ENCODE measurements at places on chromosomes 7 and 10. TPM values are rescaled to one million over a fixed set of nuclear protein-coding genes. Genes with fewer than 3 reads are reported as not detected.

DNA sequence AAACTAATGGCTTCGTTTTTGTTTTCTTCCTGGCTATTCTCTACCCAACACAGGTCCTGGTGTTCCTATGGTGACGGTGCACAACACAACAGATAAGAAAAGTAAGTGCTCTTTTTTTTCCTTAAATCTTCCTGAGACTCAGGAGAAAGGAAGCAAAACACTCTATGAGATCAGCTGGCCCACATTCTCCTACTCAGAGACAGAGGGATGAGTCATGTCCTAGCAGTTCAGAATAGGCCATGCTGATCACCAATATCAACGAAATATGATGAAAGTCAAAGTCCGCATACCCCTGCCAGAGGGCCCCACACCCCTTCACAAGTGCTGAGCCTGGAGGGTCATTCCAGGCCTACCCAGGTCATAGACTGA is 149.2 kb downstream of the PAXIP1 start:
- no peaks in the 10 kb centered on the region for H3K27me3 ChIP-seq
- H3K4me3 ChIP-seq: no peak overlapping the region
- no peaks in the 10 kb centered on the region for H3K36me3 ChIP-seq
- no peaks in the 10 kb centered on the region for H3K4me1 ChIP-seq
- H3K27ac ChIP-seq: no peak overlapping the region
- DNase-seq: no peak

DNA sequence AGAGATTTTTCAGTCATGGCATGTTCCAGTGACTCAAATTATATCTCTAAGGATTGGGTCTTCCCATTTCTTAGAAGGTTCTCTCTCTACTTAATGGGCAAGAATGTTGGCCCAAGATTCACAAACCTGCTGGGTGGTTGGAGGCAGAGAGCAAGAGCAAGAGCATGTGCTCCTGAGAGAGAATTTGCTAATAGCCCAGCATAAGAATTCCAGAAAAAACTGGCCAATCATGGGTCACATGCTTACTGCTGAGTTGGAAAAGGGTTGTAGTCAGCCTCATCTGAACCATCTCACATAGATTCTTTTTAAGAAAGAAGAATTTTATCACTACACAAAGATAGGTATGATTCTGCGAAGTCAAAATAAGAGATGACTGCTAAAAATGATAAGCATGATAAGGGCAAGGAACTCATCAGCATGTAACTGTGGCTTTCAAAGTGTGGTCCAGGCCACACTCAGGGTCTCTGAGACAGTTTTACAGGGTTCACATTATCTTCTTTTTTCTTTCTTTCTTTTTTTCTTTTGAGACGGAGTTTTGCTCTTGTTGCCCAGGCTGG is 8.2 kb upstream of the VCL start:
- H3K4me1 ChIP-seq: peaks cover 21% of the 10 kb centered on the region
- H3K27ac ChIP-seq: no peak overlapping the region
- no peak for DNase-seq
- no peaks in the 10 kb centered on the region for H3K27me3 ChIP-seq
- no peaks in the 10 kb centered on the region for H3K36me3 ChIP-seq

- H3K27me3 ChIP-seq: no peaks in the 10 kb centered on the region
- no peak overlapping the region for H3K4me3 ChIP-seq
- H3K27ac ChIP-seq: no peak overlapping the region
Observed at GRCh38 chr10:123398180-123398591, 244.0 kb downstream of the BUB3 start.

GRCh38 chr7:148790131-148790726 is 91.5 kb downstream of the CUL1 start:
- peaks cover 80% of the 10 kb centered on the region for H3K36me3 ChIP-seq
- H3K4me3 ChIP-seq: no peak overlapping the region
- H3K4me1 ChIP-seq: no peaks in the 10 kb centered on the region
- H3K27ac ChIP-seq: no peak overlapping the region
- H3K27me3 ChIP-seq: no peaks in the 10 kb centered on the region

The SERPINE1 gene
- not detected for total RNA-seq

The PRPS1L1 gene
- not detected for total RNA-seq

The C7orf57 gene
- not detected for total RNA-seq
